ENCODE measurements at places on chromosomes 1 and 21.
A peak's percentile ranks its signal among the peaks of the same experiment; 100 is the strongest.

GRCh38 chr1:10852486-10852885, 56.0 kb upstream of the CASZ1 start:
- DNase-seq = no peak

GRCh38 chr1:91697416-91697815, 188.5 kb downstream of the TGFBR3 start:
- no peak for DNase-seq

DNA sequence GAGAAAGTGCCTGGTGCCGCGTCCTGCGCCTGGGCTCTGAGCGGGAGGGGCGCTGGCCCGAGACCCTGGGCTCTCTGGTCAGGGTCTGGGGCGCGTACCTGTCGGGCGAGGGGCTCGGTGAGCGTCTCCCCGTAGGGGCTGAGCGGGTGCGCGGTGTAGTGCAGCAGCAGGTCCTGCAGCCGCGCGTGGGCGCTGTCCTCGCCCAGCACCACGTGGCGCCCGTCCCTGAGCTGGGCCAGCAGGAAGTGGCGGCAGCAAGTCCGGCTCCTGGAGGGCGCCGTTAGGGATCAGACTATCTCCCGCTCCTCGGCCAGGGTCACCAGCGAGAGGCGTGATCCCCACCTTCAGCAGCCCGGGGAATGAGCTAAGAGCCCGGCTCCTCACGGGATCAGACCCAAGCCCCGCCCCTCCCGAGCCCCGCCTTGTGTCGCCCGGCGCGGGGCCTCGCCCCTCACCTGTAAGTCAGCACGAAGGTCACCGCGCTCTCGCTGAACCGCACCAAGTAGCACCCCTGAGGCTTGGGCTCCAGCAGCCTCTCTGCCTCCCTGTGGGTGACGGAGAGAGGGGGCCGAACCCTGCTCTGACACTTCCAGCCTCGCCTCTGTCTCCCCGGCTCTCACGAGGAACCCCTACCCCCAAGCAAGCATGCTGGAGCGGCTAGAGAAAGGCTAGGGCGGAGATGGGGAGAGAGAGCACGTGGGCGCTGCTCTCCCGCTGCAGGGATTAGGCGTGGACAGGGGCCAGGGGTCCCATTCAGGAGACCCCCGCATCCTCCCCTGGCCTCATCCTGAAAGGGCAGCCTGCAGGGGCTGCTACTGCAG, 2.7 kb downstream of the SH2D2A start:
- peak; percentile 14 for DNase-seq

DNA sequence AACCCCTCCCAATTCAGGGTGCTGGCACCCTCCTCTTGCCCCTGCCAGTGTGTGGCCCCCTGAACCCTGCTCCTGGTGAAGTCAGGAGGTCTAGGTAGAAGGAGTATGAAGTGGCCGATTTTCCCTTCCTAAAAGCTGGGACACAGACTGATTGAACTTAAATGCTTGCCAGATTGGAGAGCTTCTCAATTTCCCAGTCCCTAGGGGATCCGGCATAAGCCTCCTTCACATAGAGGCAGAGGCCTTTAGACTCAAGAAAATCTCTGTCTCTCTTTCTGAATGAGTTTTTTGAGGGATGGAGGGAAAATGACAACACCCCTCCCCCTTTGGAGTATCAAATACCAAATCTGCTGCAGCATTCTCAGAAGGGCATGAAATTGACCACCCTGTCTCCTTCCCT, 51.5 kb downstream of the SYT2 start:
- no peak for DNase-seq

GRCh38 chr1:207812778-207813511, 61.1 kb downstream of the CD46 start:
- DNase-seq = no peak

- DNase-seq = no peak
These were observed 399.4 kb downstream of the SMYD3 start for GRCh38 chr1:246107516-246108277.

GRCh38 chr1:222777463-222777862, 37.4 kb upstream of the DISP1 start:
- DNase-seq = no peak

GRCh38 chr1:155012776-155013602, 10.4 kb downstream of the ZBTB7B start:
- no peak for DNase-seq

- DNase-seq = peak; percentile 20
These were observed 238.3 kb downstream of the HLX start for GRCh38 chr1:221117548-221117951.

DNA sequence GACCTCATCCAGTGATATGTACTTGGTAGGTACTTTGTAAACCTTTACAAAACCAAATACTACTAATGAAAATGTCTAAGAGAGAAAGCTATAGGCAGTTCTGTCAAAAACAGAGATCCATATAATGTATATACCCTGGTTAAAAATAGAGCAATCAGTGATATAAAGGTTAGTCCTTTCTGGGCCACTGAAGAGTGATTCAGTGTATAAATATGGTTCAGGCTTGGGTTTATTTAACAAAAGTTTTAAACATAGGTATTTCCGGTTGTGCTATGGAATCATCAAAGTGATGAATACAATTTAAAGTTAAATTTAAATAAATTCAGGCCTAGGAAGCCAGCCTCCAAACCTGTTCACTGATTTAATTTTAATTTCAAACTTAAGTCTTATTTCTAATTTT, 108.4 kb upstream of the DMRTA2 start:
- DNase-seq = no peak

GRCh38 chr1:40699787-40700186, 8.3 kb downstream of the NFYC start:
- DNase-seq = no peak

DNA sequence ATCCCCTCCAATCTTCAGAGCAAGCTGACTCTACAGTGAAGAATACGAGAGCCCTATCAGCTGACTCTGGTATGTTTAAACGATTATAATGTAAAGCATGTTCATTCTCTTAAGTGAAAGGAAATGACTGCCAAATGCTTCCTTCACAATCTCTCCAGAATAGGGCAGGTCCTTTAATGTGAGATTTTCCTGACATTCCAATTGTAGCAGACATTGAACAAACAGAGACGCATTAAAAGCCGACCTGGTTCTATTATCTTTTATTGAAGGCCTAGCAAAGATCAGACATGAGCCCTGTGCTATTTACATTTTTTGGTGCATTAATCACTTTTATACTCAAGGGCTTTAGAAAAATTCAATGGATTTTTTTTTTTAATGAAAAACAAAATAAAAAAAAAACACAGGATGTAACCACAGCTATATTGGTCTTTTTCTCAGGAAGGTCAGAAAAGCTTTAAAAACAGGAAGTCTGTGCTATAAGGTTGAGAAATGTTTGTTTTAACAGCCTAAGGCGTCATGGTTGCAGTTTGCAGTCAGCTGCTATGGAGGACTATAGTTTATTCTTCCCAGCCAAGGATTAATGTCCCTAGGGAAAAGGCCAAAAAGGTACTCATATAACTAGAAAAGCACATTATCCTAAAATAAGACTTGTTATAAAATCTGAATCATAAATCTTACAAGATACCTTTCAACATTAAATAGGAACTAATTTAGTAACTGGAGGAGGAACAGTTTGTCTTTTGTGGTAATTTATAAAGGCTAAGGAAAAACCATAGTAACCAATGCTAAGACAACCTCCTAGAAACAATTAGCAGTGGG, 104.8 kb downstream of the RERE start:
- DNase-seq = peak; percentile 82

DNA sequence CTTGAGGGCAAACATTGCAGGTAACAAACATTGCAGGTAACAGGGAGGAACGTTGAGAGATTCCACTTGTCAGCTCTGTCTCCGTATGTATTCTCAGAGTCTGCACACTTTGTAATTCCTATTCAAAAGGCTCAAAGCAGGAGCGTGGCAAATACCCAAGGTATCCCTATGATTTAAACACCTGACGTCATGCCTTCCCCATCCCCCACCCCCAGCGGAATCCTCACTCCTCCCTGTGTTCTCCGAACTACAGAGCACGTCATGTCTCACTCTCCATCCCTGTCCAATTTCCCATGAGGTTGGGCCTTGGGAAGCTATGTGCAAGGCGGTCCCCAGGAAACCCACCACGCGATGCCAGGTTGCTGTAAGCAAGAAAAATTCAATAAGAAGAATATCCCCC, 2.8 kb upstream of the LRRC38 start:
- no peak for DNase-seq

GRCh38 chr1:20449735-20450311, 36.2 kb downstream of the CAMK2N1 start:
- no peak for DNase-seq

DNA sequence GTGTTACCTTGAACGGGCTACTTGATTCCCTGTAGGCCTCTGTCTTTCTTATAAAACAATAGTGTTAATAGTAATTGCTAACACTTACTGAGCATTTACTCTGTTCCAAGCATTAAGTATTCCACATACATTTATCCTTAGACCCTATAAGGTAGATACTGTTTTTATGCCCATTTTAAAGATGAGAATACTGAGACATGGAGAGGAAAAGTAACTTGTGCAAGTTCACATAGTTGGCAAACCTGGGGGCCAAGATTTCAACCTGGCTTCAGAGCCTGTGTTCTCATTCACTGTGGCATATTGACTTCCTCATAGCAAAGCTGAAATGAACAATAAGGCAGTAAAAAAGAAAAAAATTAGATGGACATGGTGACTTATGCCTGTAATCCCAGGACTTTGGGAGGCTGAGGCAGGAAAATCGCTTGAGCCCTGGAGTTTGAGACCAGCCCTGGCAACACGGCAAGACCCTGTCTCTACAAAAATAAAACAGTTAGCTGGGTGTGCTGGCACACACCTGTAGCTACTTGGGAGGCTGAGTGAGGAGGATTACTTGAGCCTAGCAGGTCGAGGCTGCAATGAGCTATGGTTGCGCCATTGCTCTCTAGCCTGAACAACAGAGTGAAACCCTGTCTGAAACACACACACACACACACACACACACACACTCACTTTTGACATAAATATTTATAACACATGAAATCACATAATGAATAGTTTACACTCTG, 19.6 kb upstream of the HMGN2 start:
- DNase-seq = no peak

DNA sequence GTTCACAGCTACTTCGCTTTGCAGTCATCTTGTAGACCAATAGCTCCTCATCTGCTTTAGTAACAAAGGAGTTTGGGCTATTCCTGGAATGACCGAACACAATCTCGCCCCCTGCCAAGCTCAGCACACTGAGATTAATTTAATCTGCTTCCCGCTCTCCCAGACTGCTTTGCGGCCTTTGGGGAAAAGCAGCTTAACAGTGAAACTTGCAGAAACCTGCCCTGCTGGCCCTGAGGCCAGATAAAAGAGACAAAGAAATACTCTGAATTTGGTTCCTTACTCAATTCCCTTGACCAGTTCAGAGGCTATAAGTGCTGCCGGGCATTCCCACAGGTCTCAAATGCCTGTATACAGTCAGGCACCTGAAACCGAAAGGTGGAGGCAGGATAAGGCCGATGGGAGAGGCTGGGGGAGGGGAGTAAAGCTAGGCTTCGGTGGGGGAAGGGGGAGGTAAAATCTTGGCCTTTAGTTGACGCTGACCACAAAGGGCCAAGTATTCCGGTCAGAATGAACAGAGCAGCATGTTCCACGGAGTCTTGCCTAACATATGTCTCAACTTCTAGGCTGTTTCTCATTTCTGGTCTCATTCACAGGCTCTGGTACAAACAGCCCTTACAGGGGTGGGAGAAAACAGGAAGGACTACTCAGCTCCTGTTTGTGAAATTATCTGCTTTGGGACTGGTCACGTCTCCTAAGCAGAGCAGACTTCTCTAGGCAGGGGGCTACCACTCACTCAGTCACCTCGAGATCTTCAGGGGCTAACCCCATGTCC, 17.7 kb upstream of the A3GALT2 start:
- no peak for DNase-seq

DNA sequence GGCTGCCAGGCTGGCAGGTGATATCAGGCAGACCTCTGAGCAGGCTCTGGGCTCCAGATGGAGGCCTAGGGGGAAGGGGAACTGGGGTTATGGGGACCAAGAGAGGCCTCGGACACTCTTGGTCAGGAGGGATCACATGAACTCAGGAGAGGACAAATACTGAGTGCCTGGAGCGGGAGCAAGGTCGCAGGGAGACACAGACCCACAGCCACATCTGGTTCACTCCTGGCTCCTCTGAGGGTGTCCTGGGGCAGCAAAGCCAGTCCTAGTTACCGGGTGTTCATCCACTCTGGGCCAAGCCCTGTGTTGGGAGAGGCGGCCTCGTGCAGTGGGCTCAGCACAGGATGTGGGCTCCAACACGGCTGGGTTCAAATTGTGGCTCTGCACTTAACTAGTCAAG, 239.0 kb downstream of the PTPRU start:
- DNase-seq = no peak
